ENCODE measurements at places on chromosomes 2 and 18. TPM values are rescaled to one million over a fixed set of nuclear protein-coding genes. Genes with fewer than 3 reads are reported as not detected.
A peak's percentile ranks its signal among the peaks of the same experiment; 100 is the strongest.

GRCh38 chr18:46152436-46152807 is 48.2 kb downstream of the HAUS1 start:
- no peak for DNase-seq

DNA sequence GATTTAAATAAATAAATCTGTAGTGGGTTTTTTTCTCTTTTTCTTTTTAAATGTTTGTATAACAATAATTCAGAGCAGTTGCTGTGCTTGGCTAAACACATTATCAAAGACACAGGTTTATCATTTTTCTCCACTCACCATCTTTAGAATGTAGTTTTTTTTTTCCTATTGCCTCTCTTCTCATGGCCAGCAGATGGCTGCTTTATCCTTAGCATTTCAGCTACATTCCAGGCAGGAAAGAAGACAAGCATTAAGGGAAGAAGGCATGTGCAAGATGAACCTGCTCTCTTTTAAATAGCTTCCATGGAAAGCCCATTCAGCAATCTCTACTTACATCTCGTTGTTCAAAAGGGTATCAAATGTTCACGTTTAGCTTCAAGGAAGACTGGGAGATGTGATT is 42.6 kb downstream of the ARHGAP15 start:
- peak; percentile 14 for DNase-seq

GRCh38 chr2:96815326-96816126 is 542 bp upstream of the CNNM3 start:
- DNase-seq: no peak

DNA sequence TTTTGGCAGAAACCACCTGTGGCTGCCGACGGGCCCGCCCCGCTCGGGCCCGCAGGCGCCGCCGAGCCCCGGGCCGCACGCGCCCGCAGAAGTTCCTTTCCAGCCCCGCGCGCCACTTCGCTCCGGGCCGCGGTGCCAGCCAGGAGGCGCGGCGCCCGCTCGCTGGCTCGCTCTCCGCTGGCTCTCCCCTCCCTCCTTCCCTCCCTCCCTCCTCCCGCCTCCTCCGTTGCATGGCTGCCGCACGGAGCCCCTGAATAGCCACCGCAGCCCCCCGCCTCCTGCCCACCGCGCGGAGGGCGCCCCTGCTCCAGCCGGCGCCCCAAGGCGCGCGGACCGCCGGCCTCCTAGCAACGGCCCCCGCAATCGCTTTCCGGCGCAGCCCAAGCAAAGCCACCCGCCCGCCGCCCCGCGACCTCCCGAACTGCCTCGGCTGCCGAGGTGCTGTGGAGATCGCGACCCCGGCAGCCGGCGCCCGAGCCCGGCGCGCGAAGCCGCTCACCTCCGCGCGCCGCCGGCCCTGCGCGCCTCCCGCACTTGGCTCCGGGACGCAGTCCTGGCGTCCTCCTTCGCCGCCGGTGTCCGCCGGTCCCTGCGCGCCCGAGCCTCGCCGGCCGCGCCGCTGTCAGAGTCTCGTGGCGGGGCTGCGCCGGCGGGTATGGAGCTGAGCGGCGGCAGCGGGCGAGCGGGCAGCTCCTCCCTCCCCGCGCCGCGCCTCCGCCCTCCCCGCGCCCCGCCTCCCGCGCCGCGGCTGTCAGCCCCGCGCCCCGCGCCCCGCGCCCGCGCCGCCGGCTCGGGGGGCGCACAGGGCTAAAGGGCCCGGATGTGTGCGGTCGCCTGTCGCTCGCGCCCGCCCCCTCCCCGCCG is at the start of gene ZBTB7C:
Gene ZBTB7C (minus strand): TSS at position 657 of the 864 bp plus-strand sequence.
- DNase-seq: no peak

GRCh38 chr2:158557752-158558151 is 101.0 kb downstream of the PKP4 start:
- DNase-seq: no peak

GRCh38 chr2:190978389-190979053 is 35.5 kb downstream of the STAT1 start:
- no peak for DNase-seq

DNA sequence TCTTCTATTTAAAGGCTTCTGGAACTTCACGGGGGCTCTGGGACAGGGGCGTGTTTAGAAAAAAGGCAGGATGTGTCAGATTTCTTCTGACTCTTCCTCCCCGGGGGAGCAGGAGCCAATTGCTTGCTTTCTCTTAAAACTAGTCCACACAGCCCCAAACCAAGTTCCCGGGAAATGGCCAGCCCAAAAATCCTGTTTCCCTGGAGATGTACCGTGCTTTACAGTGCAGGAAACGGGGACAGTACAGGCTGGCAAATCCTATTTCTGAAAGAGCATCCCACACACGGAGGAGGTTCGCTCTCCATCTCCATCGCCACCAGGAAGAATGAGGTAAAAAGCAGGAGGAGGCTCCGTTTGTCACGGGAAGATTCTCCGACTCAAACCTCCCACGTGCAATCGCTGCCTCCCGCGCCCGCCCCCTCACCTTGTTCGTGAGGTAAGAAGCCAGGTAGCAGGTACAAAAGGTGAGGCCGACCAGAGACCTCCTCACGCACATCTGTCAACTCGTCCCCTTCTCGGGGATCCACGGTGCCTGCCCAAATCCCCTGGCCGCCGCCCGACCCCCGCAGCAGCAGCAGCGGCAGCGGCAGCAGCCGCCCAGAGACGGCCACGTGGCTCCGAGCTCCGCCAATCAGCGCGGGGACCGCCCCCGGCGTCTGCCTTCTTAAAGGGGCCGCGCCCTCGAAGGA is 15.6 kb upstream of the RIOK3 start:
- DNase-seq: peak; percentile 43

- DNase-seq: no peak
These were observed 1023.7 kb downstream of the BCL11A start for GRCh38 chr2:59529726-59530125.

- DNase-seq: no peak
These were observed 41.1 kb upstream of the SCYGR1 start for GRCh38 chr2:227428731-227429285.

GRCh38 chr2:24354957-24355356 is 5.4 kb downstream of the ITSN2 start:
- DNase-seq: no peak

- no peak for DNase-seq
These were observed 60.1 kb downstream of the PIGN start for GRCh38 chr18:62126737-62127136.

GRCh38 chr2:121427187-121427689 is 103.4 kb upstream of the RNU4ATAC start:
- no peak for DNase-seq

DNA sequence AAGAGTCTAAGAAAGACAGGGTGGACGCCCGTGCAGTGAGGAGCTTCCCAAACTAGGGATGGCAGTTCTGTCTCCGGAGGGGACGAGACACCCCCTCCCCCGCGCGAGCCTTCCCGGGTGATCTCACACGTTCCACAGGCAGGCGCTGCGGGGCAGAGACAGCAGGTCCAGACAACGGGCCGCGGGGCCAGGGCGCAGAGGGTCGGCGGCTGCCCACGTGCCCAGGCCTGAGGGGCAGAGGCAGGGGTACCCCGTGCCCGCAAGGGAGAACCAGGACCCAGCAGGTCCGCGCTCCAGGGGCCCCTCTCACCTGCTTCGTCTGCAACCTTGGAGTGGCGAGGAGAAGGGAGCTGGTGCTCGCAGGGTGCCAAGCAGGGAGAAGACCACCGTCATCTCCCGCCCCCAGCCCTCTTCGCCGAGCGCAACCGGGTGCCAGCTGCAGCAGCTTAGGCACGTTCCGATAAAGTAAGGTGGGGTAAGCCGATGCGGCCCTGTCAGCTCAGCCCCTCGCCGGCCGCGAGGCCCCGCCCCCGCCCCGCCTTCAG is at the start of gene GPR155:
Gene GPR155 (minus strand): TSS at position 467 of the 545 bp plus-strand sequence. CDS start 5,073 bp downstream, outside the sequence.
- peak; percentile 26 for DNase-seq

DNA sequence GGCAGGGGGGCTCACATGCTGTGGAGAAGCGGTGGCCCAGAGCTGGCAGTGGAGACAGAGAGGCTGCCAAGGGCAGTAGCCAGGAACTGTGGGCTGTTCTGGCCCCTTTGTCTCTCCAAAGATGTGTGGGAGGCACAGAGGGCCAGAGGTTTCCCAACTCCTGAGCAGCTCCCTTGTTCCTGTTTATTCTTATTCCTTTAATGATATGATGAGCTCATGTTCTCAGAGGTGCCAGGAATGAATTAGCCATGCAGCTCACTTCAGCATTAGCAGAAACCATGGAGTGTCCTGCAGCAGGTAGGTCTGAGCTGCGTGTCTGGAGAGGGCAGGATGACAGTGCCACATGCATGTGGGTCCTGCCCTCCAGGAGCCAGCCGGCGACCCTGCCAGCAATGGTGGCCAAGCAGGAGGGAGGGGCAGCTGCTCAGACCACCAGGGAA is 77.9 kb upstream of the FZD7 start:
- DNase-seq: no peak

DNA sequence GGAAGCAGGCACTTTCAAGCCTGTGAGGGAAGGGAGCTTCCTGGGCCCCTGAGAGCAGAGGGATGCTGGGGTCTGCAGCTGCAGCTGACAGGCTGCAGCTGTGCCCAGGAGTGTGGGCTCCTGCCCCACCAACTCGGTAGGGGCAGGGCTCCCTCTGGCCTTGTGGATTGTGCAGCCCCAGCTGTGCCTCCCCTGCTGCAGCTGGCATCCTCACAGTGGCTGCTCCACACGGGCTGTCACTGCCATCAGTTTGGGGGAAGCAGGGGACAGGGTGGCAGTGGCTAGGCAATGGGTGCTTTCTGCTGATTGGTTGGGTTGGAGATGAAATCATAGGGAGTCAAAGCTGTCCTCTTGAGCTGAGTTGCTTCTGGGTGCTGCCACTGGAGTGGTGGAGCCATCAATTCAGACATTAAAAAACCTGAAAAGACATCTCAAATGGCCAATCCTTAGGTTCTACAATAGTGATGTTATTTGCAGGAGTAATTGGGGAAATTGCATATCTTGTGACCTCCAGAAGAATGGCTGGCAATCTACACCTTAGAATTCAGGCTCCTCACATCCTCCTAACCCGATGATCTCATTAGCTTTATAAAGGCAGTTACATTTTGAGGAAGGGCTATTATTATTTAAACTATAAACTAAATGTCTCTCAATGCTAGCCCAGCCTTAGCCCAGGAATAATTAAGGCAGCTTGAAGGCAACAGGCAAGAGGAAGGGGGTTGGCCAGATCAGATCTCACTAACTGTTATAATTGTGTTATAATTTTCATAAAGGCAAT is 41.3 kb downstream of the FAM171B start:
- no peak for DNase-seq

DNA sequence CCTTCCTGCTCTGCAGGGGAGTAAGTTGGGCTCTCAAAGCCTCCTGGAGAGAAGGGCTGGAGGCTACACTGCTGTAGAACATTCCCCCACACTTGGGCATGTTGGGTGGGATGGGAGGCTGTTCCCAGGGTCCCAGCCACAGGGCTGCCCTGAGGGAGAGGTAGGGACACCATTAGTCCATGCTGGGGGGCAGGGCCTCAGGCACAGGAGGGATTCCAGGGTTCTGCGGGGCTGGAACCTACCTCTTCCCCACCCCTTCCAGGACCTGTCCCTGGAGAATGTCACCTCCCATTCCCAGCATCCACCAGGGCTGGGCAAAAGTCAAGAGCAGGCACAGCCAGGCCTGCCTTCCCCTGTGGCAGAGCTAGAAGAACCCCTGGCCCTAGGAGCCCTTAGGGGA is 6.9 kb upstream of the ADRA2B start:
- DNase-seq: no peak

- DNase-seq: no peak
These were observed 72.8 kb downstream of the EDAR start for GRCh38 chr2:108916122-108916795.

DNA sequence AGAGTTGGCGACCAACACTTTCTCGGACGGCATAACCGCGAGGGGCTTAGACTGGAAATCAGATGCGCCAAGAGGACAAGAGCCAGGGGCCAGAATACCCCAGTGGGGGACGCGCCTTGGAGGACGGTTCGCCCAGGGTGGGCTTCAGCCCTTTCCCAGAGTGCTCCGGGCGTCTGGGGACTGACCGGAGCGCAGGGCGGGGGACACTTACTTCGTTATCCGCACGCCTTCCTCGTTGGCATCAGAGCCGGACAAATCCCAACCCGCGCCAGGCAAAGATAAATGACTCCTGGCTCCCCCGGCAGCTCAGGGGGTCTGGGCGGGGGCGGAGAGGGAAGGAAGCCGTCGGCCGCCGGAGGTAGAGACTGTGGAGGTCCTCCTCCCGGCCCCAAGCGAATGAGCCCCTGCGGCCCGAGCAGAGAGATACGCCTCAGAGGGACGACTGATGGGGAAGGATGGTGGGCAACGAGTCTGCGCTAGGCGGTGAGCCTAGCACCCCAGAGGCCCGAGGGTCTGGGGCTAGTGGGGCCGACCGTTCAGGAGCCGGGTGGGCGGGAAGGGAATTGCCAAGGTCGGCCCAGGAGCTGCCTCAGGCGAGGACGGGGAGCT is 4.7 kb upstream of the SATB2 start:
- DNase-seq: no peak

DNA sequence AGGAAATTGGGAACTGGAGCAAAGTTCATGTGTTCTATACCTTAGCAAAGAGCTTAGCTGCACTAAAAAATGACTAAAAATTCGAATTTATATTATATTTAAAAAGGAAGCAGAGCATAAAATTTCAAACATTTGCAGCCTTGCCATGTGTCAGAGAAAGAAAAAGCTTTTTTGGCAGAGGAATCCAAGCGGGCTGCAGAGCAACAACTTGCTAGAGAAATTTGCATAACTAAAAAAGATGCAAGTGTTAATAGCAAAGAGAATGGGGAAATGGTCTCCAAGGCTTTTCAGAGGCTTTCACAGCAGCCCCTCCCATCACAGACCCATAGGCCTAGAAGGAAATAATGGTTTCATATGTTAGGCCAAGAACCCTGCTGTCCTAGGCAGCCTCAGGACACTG is 1315.9 kb downstream of the DSC3 start:
- no peak for DNase-seq

DNA sequence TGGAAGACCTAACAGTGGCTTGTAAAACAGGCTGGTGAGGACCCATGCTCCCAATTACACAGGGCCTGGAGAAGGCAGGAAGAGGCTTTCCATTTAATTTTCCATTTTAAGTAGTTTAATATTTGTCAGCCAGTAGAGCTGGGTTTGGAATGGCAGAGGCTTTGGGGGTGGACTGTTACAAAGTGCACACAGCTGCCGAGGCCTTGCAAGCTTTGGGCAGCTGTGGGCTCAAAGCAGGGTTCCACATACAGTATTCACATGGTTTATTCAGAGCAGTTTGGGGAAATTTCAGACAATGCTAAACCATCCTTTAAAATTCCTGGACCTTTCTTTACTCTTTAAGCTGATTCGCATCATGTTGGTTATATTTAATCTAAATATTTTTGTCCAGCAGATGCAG is 132.6 kb downstream of the WDSUB1 start:
- no peak for DNase-seq

- DNase-seq: no peak
These were observed 8.4 kb upstream of the VAPA start for GRCh38 chr18:9905401-9905922.

- DNase-seq: no peak
These were observed 99.8 kb downstream of the SEPTIN10 start for GRCh38 chr2:109513749-109514588.

STK39 gene
- total RNA-seq: 17.3 TPM

SERPINB2 gene
- 100 TPM for total RNA-seq

RAX gene
- not detected for total RNA-seq

WDPCP gene
- 7.9 TPM for total RNA-seq

ATF2 gene
- total RNA-seq: 42.5 TPM

LOXHD1 gene
- not detected for total RNA-seq

MTLN gene
- total RNA-seq: 90.7 TPM

SULT1C2 gene
- total RNA-seq: not detected

SULT1C4 gene
- not detected for total RNA-seq

GAD1 gene
- total RNA-seq: not detected
